ENCODE measurements at places on chromosomes 1 and 21.

- no peak for DNase-seq
Measured at GRCh38 chr1:202821467-202821866, 10.7 kb downstream of the PCAT6 start.

- DNase-seq, result no peak
Measured at GRCh38 chr1:239676522-239677273, 290.3 kb downstream of the CHRM3 start.

GRCh38 chr1:27301052-27301422 lies 20.9 kb upstream of the TMEM222 start:
- DNase-seq, result no peak

DNA sequence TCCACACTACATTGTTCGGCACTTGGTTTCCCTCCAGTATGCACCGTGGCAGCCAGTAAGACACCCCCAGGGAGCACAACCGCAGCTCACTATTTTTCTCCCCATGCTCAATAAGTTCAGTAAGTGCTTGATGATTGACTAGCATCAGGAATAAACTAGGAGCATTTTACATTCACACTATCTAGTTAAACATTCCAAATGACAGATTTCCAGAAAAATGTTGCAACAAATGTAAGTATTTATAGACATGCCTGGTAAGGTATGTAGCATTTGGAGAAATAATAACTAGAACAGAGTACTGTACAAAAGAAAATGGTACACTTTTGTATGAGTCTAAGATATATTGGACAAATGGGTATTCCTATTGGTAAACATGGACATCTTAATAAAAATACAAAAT lies 92.9 kb downstream of the SLC45A1 start:
- DNase-seq, result no peak

GRCh38 chr1:203267912-203268311 lies 37.4 kb upstream of the BTG2 start:
- no peak for DNase-seq

Measured in hippocampal formation (tissue), 2 donors.